Mesothelial cell of epicardium (in vitro differentiated cells): ENCODE measurements at places on chromosomes 5 and 9.

DNA sequence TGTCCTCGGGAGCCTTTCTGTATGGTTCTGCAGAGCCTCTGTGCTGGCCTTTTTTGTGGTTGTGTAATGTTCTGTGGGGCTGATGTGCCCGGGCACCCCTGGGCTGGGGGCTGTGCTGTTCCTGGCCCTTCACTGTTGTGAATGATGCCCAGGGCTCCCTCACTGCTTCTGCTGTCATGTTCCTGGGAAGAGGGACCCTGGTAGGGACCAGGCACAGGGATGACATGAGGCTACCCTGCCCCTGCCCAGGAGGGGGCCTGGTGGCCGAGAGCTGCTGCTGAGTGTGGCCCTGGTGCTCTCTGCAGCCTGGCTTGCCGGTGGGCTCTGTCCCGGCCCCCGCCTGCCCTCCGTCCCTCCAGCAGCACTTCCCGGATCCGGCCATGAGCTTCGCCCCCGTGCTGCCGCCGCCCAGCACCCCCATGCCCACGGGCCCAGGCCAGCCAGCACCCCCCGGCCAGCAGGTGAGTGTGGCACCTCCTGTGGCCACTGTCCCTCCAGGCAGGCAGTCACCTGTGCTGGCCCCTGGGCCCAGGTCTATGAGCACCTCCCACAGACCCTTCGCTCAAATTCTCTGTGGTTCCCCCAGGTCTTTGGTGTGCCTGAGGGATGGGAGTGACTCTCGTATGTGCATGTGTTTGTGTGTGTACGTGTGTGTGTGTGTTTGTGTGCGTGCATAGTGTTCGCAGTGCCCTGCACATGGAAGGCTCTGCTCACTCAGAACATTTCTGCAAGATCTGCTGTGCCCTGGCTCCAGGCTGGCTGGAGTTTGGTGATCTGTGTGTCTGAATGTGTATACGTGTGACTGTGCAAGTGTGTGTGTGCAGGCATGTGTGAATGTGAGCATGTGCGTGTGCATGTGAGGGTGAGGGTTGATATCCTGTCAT is 72.3 kb downstream of the WNK2 start:
- peak; percentile 32 for DNase-seq

- DNase-seq, result peak; percentile 14
Measured at GRCh38 chr9:136147890-136148714, 29.4 kb upstream of the TMEM250 start.

- no peak for DNase-seq
Measured at GRCh38 chr5:37568893-37569292, 189.8 kb downstream of the WDR70 start.

- DNase-seq, result no peak
Measured at GRCh38 chr9:88266416-88266815, 121.8 kb upstream of the SPIN1 start.

DNA sequence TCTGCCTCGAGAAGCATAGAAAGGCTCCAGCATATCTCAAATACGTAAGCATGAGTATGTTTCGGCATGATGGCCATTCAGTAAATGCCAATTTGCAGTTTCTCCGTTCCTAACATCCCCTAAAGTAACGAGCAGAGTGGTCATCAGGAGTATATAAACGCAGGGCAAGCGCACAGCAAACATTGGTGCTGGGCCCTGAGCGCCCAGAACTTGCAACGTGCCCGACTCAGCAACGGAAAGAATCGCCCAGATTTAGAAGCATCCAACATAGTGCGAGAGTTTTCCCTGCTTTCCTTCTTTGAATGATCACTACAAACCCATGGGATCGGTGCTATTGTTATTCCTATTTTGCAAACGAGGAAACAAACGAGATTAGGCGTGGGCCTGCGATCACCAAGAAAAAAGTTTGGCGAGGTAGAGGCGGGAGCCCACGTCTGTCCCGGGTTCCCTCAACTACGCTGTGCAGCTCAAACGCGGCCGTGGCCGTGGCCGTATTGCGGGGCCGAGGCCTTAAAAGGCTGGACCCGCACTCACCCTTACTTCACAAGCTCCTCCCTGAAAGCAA is 505 bp downstream of the RPS14 start:
- DNase-seq, result no peak

DNA sequence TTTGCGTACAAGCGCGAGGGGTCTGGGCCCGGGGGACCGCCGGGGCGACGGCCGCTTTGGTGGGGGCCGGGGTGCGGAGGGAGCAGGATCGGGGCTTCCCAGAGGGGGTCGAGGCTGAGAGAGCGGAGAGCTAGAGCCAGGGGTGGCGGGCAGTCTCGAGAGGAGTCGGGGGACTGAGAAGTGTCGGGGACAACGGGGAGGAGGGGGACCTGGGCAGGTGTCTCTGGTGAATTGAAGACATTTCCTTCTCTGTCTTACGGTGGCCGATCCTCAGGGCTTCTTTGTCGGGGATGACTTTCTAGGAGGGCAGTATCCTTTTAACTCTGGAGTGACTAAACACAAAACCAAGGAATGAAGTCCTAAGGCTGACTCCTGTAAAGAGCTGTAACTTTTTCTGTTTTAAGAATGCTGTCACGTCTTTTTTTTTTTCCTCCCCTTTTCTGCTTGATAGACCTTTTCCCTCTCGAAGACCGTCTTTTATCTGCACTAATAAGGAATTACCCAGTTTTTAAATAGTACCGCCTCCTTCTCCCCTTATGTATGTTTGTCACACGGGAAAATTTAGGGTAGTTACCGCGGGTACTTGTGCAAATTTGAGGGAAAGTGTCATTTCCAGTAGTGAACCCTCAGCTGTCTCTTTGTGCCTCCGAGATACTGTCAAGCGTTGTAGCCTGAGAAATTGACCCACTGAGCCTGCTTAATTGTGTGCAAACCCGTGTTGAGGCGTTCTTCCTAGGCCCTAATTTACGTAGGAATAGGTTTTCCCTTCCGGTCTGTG is 822 bp downstream of the DENND4C start:
- no peak for DNase-seq

DNA sequence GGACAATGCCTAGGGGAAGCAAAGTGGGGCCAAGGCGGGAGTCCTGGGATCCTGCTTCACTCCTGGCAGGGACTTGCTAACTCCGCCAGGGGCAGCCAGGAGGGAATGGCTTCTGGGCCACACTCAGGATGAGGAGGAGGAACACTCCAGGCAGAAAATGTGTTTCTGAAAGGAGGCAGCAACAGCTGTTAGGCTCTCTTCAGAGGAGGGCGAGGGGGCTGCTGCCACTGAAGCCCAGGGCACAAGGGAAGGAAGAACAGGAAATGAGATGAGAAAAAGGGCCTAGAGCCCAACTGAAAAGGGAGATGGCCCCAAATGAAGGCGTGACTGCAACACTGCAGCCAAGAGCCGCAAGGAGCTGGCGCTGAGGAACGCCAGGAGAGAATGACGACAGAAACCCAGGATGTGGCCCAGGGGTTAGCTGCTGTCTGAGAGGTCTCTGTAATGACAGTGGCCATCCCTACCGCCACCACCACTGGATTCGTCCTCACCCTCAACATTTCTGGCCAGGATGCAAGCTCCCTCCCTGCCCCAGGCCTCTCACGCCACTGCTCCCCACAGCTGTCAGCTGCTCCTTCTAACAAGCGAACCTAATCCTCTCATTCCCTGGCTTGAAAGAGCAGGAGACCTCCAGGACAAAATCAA is 15.8 kb downstream of the PSMB7 start:
- no peak for DNase-seq

GRCh38 chr9:133815781-133816180 is 77.6 kb upstream of the SARDH start:
- DNase-seq, result no peak

- DNase-seq, result no peak
Measured at GRCh38 chr5:110853267-110853666, 114.5 kb downstream of the SLC25A46 start.

DNA sequence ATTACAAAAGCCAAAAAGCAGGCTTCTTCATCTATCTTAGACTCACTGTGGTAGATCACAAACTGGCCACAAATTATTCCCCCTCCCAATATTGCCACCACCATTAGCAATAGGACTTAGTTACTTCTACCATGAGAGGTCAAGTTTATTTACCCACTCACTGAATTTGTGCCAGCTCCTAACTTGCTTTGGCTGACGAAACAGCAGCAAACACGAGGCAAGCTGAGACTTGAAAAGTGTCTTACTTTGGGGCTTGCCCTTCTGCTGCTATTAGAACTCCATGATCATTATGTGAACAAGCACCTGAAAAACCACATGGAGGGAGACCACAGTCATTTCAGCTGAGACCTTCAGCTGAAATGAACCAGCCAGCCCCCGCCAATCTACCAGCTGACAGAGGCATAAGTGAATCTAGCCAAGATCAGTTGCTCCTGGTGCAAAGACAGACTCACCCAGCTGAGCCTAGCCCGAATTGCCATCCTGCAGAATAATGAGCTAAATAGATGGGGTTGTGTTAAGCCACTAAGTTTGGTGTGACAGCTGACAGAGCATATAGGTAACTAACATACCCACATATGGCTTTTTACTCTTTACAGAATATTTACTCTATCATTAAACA is 5.7 kb downstream of the WDR41 start:
- no peak for DNase-seq

DNA sequence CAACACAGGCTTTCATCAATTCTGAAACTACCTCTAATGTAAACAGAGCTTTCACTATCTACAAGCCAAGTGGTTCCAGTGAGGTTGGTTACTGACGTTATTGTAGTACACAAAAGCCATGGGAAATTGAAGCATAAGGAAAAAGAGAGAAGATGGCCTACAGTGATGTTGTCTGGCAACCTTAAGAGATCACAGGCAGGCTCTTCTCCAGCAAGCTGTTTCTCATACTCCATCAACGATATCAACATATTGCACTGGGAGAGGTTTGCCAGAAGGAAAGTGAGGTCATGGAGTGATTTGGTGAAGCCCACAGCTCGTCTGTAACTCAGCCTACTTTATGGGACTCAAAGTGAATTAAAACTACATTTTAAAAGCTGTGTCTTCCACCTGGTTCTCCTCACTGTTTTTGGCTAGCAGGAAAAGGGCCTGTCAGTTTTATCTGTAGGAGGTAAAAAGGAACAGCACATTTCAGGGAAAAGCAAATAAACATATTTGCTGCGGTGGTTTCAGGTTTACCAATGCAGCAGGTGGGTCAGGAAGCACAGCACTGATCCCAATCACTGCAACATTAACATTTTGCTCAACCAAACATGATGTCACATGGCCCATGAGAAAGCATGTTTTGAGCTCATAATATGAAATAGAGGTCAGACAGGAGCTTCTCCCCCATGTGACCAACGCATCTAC is 72.9 kb downstream of the ARSB start:
- DNase-seq, result no peak

- no peak for DNase-seq
Measured at GRCh38 chr9:28135549-28135948, 562.3 kb upstream of the C9orf72 start.

DNA sequence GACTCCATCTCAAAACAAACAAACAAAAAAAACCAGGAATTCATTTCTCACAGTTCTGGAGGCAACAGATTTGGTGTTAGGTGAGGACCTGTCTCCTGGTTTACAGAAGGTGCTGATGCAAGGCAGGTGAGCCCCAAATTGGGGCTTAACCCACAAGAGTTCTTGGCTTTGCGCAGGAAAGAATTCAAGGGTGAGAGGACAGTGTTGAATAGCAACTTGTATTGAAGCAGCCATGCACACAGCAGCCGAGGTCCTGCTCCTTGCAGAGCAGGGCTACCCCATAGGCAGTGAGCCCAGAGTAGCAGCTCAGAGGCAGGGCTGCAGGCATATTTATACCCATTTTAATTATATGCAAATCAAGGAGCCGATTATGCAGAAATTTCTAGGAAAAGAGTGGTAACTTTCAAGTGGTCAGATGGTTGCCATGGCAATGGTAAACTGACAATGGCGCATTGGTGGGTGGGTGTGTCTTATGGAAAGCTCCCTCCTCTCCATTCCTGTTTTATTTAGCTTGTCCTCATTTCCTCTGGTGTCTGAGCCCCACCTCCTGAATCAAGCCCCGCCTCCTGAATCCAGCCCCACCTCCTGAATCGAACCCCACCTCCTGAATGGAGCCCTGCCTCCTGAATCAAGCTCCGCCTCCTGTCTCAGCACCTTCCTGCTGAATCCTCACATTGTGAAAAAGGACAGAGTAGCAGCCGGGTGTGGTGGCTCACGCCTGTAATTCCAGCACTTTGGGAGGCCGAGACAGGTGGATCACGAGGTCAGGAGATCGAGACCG is 34.5 kb upstream of the COL5A1 start:
- DNase-seq, result no peak

- DNase-seq, result no peak
Measured at GRCh38 chr9:38082446-38083287, 13.6 kb upstream of the SHB start.

DNA sequence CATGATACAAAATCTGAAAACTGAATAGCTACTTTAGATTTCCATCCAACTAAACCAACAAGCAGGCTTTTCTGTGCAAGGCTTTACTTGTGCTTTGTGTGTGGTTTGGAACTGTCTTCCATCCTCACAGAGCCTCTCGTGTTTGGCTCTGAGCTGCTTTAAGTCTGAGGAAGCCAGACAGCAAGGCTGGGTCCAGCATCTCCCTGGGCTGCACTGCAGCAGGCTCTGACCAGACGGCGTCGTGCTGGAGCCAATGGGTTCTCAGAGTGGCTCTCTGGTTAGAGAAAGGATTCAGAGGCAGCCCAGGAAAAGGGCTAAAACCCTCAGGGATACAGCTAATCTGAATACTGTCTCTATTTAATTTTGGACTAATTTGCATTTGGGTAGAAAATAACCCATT is 207.9 kb upstream of the EFNA5 start:
- no peak for DNase-seq

- no peak for DNase-seq
Measured at GRCh38 chr5:68432682-68433081, 217.1 kb downstream of the PIK3R1 start.

- no peak for DNase-seq
Measured at GRCh38 chr5:40385544-40385943, 294.2 kb upstream of the PTGER4 start.

DNA sequence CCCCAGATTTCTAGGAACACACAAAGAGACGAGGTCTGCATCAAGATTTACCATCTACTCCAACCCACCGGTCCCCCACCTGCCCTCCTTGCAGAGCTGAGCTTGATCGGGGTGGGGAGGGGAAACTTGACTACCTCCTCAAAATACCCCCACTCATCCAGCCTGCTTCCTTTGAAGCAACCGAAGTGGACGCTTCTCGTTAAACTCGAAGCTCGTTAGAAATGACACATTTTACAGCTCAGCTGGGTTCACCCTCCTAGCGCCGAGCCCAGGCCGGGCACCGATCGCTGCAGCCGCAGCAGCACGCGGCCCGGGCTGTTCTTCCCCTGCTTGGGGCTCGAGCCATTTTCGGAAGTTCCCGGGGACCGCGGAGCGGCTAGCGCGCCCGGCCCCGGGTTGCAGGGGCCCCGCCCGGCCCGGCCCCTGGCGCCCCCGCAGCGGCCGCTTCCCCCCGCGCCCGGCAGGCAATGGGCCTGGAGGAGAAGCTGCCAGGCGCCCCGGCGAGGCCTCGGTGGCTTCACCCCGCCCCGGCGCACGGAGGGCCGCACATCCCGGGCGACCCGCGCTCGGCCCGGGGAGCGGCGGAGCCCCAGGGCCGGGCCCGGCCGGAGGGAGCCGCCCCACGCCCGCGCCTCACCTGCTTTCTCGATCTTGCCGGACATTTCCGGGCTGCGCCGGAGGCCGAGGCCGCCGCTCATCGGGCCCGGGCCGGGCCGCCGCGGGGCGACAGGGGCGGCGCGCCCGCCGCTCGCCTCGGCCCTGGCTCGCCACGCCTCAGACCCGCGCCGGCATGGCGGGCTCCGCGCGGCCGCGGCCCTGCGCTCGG is 530 bp downstream of the RAPGEF1 start:
- peak; percentile 29 for DNase-seq
